ENCODE measurements at places on chromosomes 4 and X.

- DNase-seq = no peak
These were observed 21.2 kb upstream of the LAMTOR3 start for GRCh38 chr4:99915449-99915848.

GRCh38 chr4:142566777-142567176, 279.3 kb downstream of the INPP4B start:
- DNase-seq = no peak

DNA sequence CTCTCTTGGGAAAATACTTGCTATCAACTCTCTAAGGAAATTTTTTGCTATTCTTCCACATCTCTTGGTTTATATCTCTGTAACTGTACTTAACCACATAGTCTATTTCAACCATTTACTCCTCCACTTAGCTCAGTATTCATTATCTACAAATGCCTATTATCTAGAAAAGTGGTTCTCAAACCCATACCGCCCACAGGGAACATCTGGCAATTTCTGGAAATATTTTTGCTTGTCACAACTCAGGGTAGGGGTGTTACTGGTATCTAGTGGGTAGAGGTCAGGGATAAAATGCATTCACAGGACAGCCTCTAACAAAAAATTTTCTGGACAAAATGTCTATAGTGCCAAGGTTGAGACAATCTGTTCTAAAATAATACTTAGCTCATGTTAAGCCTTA, 14.4 kb downstream of the ATRX start:
- no peak for DNase-seq

- DNase-seq = no peak
These were observed 35.4 kb downstream of the WDR1 start for GRCh38 chr4:10081218-10081606.

DNA sequence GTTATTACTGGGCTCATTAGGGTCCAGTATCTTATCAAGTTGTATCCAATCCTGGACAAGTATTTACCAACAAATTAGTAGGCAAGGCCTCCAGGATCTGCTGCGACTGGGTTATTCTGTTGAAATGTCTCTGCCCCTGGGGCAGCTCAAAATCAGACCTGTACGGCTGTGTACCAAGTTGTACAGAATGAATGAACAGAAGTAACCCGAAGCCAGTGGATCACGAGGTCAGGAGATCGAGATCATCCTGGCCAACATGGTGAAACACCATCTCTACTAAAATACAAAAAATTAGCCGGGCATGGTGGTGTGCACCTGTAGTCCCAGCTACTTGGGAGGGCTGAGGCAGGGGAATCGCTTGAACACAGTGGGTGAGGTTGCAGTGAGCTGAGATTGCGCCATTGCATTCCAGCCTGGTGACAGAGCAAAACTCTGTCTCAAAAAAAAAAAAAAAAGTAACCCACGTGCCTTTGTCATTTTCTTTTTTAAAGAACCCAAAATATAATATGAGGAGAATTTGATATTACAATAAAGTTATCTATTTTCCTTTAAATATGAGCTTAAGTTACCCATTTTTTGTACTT, 127.3 kb downstream of the CBR4 start:
- no peak for DNase-seq

DNA sequence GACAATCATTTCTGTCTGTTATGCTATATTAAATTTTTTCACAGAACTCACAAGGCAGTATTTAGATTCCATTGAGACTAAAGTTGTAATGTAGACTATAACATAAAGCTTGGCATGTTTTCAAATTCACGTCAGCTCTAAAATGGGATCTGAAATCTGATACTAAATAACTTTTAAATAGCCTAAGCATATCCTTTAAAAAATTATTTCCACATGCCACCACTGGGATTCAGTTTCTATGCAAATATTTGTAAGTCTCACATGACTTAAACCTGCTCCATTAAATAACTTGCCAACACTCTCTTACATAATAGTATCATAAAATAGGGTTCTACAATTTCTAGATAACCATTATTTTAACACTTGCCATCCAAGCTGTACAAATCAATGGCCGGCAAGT, 32.4 kb downstream of the KLHL8 start:
- no peak for DNase-seq
